Hematopoietic multipotent progenitor cell treated with erythropoietin and hydrocortisone succinate and interleukin-3 and kit ligand, for 4 days (in vitro differentiated cells): ENCODE measurements at places on chromosomes 11 and 22.

DNA sequence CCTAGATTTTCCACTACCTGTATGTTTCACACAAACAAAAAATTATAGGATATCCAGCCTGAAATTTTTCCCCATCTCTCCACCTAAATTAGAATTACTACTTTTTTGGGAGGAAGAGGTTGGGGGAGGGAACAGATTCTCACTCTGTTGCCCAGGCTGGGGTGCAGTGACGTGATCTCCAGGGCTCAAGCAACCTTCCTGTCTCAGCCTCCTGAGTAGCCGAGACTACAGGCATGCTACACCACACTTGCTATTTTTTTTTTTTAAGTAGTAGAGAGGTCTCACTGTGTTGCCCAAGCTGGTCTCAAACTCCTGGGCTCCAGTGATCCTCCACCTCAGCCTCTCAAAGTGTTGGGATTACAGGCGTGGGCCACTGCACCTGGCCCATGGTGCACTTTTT is 9.5 kb downstream of the JAML start:
- DNase-seq: no peak

GRCh38 chr22:42967933-42968332 is 47.0 kb downstream of the PACSIN2 start:
- peak; percentile 90 for DNase-seq

GRCh38 chr11:60739114-60739513 is 14.6 kb downstream of the MS4A18 start:
- DNase-seq: no peak

DNA sequence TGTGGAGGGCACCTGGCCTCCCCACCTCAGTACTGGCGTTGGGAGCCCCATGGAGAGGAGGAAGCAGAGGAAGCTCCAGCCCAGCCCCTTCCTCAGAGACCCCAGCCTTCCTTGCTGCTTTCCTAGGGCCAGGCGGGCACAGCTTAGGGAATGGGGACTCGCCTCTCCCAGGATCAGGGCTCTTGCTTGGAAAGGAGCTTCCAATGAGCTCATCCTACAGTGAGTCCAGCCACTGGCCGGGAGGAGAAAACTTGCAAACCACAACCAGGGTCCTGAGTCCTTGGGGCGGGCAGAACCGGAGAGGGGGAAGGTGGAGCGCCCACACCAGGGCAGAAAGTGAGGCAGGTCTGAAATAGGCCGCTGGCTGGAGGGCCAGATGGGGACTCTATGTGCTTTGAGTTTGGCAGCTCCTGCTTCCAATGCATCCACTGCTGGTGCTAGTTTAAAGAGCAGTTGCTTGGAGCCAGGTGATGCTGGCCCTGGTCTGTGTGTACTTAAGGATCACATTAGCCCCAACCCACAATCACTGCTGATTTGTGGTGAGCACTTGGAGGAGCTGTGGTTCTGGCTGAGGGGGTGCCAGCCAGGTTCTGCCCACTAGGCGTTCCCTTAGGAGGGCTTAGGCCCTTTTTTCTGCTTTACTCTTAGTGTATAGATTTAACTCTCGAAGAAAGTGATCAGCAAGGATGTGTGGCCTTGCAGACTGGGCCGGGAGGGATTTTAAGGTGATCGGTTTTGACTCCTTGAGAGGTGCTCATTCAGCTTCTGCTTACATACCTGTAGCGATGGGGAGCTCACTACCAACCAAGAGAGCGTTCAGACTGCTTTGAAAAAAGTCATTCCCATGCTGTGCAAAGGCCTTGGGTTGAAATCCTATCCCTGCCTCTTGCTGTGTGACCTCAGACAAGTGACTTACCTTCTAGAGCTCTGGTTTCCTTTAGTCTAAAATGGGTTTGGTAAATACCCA is 81.9 kb downstream of the TP53I11 start:
- no peak for DNase-seq

- peak; percentile 59 for DNase-seq
Observed at GRCh38 chr11:2781408-2782274, 81.8 kb upstream of the KCNQ1OT1 start.

- DNase-seq: no peak
Observed at GRCh38 chr11:88167853-88168252, 7.4 kb downstream of the RAB38 start.

- no peak for DNase-seq
Observed at GRCh38 chr22:35561796-35562526, 21.3 kb downstream of the RASD2 start.

DNA sequence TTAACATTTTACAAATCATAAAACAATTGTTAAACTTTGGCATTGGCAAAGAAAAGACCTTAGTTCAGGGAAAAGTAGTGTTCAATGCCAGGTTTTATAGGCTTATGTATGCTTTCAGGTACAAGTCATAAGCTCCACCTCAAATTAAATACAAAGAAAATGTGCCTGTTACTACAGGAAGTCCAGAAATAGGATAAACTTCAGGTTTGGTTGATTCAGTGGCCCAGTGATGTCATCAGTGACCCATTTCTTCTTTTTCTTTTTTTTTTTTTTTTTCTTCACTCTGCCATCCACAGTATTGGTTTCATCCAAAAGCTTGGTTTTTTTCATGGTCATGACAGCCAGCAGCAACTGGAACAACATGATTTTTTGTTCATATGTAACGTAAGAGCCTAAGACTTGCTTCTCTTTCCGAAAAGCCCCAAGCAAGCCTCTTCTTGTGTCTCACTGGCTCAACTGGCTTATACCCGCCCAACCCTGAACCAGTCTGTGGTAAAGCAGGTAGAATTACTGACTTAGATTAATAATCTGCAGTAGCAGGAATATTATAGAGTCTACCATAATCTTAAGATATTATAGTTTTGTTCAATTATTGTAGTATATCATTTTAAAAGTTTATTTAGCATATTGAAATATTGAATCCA is 46.2 kb downstream of the TTC17 start:
- no peak for DNase-seq

DNA sequence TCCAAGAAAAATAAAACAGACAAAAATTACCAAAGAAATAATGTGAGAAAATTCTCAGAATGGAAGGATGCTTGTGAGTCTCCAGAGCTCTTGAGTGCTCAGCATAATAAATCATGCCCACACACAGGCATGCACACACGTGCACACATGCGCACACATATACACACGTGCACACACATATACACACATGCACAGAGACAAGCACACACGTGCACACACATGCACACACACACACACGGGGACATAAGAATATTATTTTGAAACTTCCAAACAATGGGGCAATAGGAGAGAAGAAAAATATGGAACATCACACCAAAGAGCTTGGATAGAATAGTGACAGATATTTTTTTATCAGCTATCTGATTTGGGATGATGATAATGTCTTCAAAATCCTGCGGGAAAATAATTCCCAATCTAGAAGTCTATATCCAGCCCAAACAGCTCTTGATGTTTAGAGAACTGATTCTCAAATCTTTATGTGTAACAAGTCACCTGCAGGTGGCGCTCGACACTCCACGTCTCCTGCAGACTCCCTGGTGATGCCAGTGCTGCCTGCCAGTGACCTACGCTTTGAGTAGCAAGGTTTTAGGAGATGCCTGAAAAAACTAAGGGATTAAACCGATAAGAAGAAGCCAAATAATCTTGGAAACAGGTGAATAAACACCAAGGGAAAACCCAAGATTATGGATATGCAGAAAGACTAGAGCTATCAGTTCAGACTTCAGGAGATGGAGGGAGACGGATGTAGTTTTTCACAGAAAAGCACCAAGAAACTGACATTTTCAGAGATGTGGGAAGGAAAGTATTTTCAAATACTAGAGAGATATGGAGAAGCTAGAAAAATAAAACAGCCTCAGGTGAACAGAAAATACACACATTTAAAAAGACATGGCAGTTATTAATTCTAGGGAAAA is 743.6 kb downstream of the ETS1 start:
- peak; percentile 81 for DNase-seq

DNA sequence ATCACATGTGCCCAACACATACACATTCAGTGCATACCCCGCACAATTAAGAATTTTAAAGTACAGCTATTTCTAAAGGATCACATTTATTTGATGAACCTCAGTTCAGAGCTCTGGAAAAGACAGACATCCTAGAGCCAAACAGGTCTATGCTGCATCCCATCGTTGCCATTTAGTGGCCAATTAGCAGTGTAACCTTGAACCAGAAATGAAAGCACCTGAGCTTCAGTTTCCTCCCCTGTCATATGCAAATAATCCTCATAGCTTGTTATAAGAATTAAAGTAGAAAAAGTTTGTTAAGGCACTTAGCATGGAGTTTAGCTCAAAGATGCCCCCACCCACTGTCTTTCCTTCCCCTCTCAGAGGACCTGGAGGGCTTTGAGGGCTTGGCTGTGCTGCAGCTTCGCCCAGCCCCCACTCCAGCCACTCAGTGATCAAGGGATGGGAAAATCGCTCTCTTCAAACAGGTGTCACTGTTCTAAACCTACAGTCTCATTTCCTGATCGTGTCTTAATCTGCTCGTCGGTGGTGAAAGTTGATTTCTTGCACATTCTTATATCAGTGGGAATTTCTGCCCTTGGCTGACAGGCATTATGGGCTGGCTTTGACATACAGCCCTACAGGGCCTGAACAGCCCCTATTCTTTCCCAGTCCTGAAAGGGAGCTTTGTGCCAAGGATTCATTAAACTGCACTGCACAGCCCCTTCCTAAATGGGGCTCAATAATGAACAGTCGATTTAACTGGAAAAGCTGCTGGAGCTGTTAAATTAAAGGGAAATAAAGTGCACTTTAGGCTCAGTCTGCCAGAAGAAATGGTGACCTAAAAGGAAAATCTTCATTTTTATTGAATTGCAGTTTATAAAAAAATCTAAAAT is 23.3 kb upstream of the FAM181B start:
- DNase-seq: no peak

- DNase-seq: peak; percentile 95
Observed at GRCh38 chr11:69409812-69410645, 71.4 kb upstream of the LINC01488 start.

GRCh38 chr11:69524291-69524882 is 42.9 kb downstream of the LINC01488 start:
- DNase-seq: no peak

GRCh38 chr11:130523609-130524008 is 75.2 kb downstream of the ADAMTS15 start:
- no peak for DNase-seq

GRCh38 chr22:24420072-24420976 is 7.1 kb upstream of the ADORA2A start:
- no peak for DNase-seq

DNA sequence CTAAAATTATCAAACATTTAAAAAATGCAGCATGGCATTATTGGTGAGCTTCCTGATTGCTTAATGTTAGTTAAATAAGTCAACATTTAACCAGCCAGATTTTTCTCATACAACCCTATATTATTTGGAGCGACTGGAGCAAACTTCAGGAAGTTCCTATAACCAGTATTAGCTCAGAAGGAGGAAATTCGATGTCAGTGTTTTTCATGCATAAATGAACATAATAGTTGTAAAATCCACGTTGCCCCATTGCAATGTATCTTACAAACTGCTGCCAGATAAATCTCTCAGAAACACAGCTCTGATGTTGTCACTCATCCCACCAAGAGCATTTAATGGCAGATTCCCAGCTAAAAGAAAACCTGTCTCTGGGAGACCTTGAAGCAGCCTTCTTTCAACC is 278.5 kb downstream of the CASP12 start:
- DNase-seq: no peak

DNA sequence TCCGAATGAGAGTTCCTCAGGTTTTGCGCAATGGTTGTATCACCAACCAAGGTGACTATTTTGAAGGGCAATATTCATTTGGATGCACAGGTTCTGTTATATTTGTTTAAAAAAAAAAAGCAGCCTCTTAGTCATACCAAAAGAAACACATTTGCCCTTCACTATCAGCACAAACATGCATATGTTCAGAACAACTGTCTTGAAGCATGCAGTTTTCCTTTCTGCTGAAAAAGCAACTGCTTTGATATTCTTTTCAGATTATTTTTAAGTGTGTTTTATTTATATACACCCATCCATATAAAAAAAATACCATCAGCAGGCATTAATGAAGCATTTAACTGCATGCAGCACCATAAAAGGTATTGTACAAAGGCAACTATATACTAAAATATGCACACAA is 67.8 kb downstream of the RBFOX2 start:
- DNase-seq: no peak

DNA sequence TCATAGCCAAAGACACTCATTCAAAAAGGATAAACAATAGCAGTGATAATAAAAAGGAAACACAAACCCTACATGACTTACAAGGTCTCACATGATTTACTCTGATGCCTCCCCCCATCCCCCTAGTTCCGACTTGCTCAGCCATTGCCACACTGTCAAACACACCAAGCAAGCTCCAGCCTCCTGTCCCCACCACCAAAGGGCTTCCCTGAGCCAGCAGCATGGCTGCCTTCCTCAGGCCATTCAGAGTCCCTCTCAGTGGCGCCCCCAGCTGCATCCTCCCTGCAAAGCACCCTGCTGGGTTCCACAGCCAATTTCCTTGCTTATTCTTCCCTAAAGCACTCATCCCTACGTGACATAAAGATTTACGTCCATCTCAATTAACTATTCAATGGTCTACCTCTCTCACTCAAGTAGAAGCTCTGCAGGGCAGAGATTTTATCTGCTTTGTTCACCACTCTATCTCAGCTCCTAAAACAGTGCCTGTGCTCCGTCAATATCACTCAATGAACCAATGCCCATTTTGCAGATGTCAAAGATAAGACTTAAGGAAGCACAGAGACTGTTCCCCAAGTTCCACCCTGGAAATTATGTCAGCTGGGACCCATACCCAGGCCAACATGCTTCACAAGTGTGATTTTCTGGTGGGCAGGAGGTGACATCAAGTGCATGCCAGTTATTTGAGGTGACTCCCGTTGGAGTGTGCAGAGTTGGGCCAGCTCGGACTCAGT is 106.9 kb downstream of the SYN3 start:
- DNase-seq: peak; percentile 21

DNA sequence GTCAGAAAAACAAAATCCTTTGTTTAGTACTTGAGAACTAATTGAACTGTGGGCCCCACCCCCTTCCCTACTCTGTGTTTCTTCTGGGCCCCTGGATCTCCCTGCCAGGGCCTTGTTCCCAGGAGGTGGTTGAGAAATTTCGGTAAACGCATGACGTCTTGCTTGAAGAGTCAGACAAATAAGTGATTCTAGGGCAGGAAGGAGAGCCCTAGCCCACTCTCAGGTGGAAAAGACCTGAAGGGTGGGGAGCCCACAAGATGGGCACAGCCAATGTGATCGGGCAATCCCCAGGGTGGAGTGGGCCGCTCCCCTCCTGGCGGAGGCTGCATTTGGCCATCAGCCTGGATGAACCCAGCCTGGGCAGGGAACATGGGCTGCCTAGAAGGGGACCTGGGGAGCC is 16.8 kb upstream of the P2RY2 start:
- DNase-seq: no peak

- no peak for DNase-seq
Observed at GRCh38 chr11:99695106-99695505, 674.4 kb downstream of the CNTN5 start.
